ENCODE measurements at places on chromosomes 5 and 9.

DNA sequence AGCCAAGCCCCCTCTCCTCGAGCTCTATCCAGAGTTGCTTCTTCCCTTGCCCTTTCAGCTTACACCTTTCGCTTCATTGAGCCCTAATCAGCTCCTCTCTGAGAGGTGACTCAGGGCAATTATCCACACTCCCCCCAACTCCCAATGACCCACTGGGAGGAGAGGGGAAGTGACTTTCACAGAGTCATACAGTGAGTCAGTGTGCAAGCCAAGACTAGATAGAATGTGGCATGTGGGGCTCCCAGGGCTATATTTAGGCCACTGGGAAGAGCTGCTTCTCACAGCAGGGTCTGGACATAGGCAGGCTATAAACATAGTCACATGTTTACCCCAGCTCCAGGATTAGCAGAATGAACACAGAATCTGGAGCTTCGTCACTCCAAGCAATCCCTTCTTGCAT lies 57.4 kb downstream of the NRG2 start:
- DNase-seq = no peak

- DNase-seq = no peak
Observed at GRCh38 chr5:142320430-142320738, 4.4 kb downstream of the SPRY4 start.

DNA sequence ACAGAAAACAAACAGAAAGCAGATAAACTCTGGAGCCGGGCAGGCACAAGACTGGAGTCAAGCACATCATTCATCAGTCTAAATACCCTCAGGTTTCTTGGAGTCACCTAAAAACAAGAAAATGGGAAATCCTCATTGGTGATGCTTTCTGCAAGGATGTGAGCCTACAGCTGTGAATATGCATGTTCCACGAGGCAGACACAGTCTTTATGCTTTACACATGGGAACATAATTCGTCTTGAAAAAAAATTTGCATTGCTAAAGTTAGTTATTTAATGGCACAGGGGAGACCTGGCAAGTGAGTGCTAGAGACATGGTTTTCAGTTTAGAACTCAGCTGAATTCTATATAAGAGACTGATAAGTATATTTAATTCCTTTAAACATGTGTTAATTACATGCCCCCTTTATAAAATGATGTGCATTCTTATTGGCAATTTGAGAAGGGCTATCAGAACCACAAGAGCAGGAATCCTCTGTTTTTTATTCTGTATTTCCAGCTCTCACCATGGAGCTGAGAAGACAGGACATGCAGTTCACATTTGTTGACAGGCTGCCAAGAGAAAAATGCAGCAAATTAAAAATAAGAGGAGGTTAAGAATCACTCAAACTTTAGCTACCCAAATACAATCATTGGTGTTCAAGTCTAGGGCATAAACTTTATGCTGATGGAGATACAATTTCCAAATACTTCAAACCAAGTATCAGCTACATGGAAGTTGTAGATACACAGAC lies 438.0 kb upstream of the MPDZ start:
- DNase-seq = no peak

- no peak for DNase-seq
Observed at GRCh38 chr9:136596630-136597031, 50.8 kb upstream of the NOTCH1 start.

DNA sequence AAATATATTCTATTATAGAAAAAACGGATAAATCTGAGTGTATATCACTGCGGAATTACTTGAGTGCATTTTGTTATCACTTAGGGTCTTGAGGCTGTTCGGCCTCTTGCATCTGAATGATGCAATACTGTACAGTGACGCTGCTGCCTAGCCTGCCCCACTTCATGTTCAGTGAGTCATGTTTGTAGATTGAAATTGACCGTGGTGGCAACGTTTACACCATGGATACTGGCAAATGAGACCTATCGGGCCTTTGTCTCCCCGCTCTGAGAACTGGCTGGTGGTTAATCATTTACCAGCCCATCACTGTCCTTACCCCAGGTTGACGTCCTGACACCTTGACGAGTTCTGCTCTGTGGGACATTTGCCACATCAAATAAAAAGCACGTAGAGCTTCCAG lies 510.1 kb upstream of the ADAMTS16 start:
- DNase-seq = no peak

- DNase-seq = no peak
Observed at GRCh38 chr5:124317451-124317850, 429.0 kb downstream of the ZNF608 start.
